ENCODE measurements at places on chromosomes 16 and 17.

DNA sequence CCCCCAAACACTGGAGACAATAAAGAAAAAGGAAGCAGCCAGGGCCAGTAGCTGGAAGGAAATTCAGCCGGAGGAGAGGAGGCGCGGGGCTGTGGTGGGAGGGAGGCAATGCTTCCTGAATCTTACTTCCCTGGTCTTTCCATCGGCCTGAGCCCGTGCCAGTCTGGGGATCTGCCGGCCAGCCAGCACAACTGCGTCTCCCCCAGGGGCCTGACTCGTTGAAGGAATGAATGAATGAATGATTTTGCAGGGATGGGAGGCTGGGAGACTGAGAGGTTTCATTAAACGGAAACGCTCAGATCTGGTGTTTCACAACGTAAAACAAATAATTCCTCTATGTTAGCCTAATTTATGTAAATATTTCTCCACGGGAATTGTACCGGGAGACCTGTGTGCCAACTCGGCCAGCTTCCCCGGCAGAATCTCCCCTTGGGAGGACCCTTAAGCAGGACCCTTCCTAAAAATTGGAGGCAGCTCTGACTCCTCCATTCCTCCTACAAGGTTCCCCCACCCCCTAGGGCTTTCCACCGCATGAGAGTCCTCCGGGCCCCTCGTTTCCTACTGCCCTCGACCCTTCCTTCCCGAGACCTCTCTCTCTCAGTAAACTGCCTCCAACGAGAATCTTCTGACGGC is 1.3 kb upstream of the BAIAP2 start:
- no peak for DNase-seq

GRCh38 chr17:61735807-61736206 is 127.5 kb downstream of the BRIP1 start:
- DNase-seq, result no peak

DNA sequence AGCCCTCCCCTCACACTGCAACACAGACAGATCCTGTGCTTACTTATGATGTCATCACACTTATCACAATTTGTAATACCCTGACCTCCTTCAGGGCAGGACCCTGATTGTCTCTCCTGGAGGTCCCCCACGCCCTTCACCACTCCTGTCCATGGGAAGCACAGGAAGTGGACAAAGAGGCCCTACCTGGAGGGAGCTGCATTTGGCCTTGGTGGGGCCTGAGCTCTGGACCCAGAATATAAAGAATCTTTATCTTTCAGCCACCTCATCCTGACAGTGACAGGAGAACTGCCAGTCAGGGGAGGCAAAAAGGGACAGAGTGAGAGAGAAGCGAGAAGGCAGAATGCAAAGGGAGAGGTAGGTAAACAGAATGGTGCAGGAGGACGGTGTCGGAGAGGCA is 303.4 kb upstream of the N4BP1 start:
- DNase-seq, result no peak

DNA sequence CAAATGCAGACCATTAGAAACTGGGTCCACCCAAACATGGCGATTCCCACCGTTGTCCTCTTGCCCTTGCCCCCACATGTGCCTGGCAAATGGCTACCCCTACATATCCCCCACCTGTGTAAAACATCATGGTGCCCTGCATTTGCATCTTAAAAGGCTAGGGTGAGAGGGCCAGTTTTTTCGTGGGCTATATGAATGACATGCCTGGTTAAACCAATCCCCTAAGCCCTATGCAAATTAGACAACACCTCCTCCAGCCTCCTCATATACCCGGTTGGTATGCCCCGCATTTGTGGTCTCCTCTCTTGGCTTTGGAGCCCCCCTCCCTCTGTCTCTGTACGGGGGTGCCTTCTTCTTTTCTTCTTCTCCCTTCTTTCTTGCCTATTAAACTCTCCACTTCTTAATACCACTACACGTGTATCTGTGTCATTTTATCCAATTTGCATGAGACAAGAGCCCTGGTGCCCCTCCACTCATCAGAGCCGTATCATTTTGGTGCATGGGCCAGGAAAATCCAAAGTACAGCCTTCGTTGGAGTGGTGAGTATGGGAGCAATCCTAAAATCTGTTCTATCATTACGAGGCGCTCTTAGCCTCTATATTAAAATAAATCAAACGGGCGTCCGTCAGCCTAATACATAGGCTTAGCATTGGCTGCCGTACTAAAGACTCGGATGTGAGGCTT is 30.1 kb downstream of the QPRT start:
- no peak for DNase-seq

GRCh38 chr17:48553190-48553547 is 8.3 kb upstream of the HOXB2 start:
- no peak for DNase-seq

DNA sequence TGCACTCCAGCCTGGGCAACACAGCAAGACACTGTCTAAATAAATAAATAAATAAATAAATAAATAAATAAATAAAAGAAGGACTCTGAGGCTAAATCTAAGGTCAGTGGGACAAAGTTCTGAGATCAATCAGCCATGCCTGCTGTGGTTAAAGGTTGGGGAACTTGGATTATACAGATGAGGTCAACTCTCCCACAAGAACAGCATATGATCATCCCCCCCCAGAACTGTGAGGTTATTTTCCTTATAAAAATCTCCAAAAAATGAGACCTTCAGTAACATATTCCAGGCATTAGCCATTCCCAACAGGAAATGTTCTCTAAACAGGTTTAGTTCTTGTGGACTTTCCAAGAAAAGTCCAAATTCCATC is 90.3 kb downstream of the C16orf95 start:
- no peak for DNase-seq

DNA sequence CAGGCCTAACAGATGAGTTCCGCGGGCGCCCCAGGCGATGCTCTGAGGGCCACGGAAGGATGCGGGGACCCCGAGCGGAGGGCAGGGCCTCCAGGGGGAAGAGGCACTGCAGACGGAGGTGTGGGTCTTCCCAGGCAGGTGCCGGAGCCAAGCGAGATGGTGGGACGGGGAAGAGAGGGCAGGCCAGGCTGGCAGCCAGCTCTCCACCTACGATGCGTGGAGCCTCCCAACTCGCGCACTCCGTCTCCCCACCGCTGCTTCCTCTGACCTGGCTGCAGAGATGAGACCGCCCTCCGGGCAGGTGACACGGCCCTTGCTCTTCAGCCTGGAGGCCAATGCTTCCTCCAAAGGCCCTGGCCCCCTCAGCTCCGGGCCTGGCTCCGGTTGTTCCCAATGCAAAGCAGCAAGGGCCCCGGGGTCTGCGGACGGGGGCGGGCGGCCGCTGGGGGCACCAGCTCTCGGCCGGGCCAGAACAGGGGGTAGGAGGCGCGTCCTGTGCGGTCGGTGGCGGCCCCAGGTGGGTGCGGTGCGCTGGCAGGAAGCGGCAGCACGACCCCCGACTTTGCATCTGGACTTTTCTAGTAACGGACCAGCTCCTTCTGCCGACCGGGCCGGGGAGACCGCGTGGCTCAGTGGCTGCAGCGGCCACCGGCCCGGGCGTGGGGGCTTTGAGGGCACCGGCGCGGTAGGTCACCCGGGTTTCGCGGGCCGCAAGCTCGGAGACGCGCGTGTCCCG is 1.5 kb upstream of the SOX8 start:
- no peak for DNase-seq
